ENCODE measurements at places on chromosomes 7 and 10.

- DNase-seq: no peak
Measured at GRCh38 chr10:95559896-95560277, 1.3 kb downstream of the SORBS1 start.

DNA sequence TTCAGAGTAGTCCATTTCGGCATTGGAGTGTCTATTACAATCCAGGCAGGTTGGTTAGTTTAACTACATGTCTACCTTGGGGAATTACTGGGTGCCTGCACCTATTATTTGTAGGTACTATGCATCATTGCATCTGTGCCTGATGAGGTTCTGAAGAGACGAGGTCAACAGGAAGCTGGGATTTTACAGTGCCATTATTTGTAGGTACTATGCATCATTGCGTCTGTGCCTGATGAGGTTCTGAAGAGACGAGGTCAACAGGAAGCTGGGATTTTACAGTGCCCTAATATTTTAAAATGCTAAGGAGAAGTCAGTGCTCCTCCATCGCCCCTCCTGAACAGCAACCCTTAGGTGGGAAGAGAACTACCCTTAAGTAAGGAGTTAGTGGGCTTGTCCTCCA is 41.7 kb downstream of the NPY start:
- DNase-seq: no peak

- no peak for DNase-seq
Measured at GRCh38 chr7:141302617-141303016, 228.8 kb downstream of the TMEM178B start.

DNA sequence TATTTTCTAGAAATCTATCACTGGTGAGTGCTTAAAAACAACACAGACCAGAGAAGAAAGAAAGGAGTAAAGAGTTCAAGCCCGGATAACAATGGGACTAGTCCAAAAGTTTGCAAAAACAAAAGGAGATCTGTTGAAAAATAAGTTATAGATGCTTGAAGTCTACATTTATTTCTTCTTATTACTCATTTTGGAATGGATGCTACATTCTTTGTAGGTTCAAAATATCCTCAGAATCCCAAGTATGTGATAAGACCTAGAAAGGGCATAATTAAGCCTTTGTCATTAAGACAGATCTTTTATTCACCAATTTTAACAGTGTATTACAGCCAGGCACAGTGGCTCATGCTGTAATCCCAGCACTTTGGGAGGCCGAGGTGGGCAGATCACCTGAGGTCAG is 42.7 kb upstream of the ITGB8 start:
- DNase-seq: no peak
